ENCODE measurements at places on chromosomes 2 and 18. TPM values are rescaled to one million over a fixed set of nuclear protein-coding genes. Genes with fewer than 3 reads are reported as not detected.

The KIF5C gene
- total RNA-seq, result not detected

The CCDC141 gene
- total RNA-seq, result not detected

The C2orf66 gene
- not detected for total RNA-seq

The VIL1 gene
- total RNA-seq, result not detected

The CYB5A gene
- 160 TPM for total RNA-seq

The OR6B2 gene
- total RNA-seq, result not detected

The LRRTM4 gene
- not detected for total RNA-seq
